ENCODE measurements at places on chromosomes 2 and 18.
A peak's percentile ranks its signal among the peaks of the same experiment; 100 is the strongest.

- DNase-seq = no peak
Measured at GRCh38 chr2:106061611-106062349, 132.3 kb downstream of the UXS1 start.

- peak; percentile 34 for DNase-seq
Measured at GRCh38 chr2:209821806-209822205, 50.2 kb downstream of the UNC80 start.

- peak; percentile 51 for DNase-seq
Measured at GRCh38 chr2:45843136-45843535, 191.7 kb downstream of the PRKCE start.

DNA sequence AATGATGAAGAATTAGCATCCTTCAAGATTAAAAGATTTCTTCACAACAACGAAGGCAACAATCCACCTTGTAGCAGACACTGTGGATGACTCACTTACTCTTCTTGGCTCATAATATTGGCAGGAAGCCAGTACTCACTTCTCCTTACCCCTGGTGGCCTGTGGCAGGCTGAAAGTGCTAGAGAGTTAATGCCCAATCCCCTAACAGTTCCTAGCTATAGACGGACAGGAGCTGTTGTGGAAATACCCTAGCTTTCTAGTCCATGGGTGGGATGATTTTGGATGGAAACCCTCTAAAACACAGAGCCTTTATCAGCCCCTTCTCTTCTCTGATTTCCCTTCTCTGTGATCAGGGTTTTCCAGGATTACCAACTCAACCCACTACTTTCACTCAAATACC is 128.6 kb upstream of the NYAP2 start:
- peak; percentile 92 for DNase-seq

DNA sequence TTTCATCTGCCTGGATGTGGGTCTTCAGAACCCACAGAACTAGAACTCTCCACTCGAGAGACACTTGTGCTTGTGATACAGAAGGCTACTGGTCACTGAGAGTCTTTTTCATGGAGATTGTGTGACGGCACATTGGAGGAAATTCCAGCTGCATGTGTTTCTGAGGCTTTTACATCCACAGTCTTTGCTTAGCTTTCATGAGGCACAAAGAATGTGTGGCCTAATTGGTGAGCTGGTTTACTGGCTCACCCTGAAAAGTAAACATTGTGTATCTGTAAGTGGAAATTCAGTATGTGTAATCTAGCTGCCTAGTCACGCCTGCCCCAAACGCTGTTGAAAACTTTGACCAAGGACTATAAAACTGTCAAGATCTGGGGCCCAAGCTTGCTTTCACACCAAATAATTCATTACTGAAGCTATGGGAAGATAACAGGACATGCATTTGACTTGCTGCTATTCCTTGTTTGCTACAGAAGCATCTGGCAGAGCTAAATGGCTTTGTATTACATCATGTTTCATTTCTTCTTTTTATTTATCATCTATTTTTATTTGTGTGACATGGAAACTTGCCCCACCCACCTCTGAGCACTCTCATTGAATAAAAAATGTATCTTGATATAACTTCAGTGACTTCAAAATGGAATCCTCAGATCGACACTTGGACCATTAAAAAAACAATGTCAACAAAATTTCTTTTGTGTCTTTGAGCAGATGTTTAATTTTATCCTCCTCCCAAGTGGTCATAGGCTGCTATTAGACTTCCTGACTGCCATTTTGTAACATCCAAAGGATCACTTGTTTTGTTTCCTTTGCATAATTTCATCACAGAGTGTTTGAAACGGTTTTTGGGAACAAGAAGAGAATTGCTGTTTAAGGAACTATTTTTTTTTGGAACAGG is 80.2 kb downstream of the EFEMP1 start:
- peak; percentile 53 for DNase-seq

- DNase-seq = no peak
Measured at GRCh38 chr2:200415455-200415854, 94.4 kb downstream of the KCTD18 start.

GRCh38 chr18:6327895-6328620 is 86.7 kb downstream of the L3MBTL4 start:
- no peak for DNase-seq

DNA sequence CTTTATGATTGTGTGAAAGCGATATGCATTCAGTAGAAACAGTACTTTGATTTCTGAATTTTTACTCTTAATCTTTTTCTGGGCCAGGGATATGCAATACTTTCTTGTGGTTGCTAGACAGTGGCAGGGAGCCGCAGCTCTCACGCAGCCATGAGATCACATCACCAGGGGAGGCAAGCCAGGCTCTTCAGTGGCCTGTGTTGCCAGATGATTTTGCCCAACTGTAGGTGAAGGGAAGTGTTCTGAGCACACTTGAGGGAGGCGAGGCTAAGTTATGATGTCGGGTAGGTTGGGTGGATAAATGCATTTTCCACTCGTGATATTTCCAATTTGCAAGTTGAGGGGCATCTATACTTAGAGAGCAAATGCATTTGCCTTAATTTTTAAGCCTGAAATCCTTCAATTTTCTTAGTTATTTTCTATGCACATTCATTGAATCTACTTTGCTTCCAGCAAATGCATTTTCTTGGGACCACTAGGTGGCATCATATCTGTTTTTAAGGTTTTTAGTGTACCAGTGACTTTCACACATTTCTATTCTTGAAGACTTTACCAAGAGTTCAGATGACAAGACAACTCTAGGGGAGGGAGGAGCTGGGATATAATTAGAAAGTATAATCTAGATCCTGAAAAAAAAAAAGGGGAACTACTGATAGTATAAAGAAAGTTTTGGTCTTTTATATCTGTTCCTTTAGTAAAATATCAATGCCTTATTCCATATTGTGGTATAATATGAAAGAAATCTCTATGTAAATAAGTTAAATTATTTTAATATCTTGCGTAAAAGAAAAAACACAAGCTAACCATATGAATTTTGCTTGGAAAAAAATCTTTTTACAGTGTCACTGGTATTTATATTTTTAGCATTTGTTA is 643.3 kb downstream of the SOCS6 start:
- no peak for DNase-seq

DNA sequence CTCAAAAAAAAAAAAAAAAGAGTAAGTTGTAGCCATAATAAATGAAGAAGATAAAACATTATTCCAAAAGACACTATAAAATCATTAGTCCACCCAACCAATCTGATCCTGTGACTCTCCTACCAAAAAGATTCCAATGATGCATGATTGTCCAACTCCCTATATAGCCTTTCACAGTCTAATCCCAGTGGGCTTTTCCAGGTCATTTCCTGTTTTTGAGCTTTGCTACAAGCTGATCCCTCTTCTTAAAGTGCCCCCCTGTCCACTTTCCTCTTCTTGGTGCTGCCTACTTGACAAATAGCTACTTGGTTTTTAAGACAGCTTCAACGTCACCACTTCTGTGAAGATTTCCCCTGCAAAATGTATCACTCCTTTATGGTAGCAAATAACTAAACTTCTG is 88.4 kb downstream of the SEMA4F start:
- DNase-seq = no peak

GRCh38 chr2:63819256-63819655 is 22.4 kb upstream of the UGP2 start:
- no peak for DNase-seq

GRCh38 chr2:160911258-160911657 is 249.0 kb upstream of the TANK start:
- no peak for DNase-seq

- peak; percentile 39 for DNase-seq
Measured at GRCh38 chr2:192029089-192029488, 165.6 kb downstream of the TMEFF2 start.

- DNase-seq = peak; percentile 24
Measured at GRCh38 chr2:109009920-109010610, 21.0 kb upstream of the EDAR start.

DNA sequence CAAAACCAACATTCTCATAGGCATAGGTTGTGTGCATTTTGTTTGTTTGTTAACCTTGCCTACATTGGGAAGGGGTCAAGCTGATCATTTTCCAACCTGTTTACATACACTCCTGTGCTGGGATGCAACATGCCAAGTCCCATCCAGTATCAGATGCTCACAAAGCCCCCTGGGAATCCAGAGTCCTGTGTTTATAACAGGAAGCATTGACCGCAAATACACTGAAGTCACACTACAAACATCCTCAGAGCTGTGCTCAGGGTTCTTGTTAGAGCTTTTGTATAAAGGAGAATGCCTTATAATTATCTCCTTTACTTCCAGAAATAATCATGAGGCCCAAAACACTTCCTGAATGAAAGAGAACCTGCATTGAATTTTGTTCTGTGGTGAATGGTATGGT is 488.7 kb upstream of the TCF4 start:
- DNase-seq = no peak

GRCh38 chr18:61245276-61245675 is 88.0 kb upstream of the CDH20 start:
- no peak for DNase-seq

DNA sequence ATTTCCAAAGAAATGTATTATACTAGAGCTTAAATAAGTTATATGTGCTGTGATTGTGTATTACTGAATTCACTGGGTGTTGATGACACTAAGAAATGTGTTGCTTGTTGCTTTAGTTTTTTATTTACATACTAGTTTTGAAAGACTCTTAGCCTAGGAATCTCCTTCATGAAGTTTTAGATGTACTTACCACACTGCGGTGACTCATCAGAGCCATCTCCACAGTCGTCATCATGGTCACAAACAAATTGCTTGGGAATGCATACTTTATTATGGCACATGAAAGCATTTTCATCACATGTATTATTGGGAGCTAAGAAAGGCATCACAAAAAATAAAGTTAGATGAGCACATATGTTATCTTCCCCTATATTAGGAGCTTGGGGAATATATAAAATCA is 1624.2 kb downstream of the LRP1B start:
- no peak for DNase-seq

GRCh38 chr18:42164556-42164955 is 209.5 kb downstream of the PIK3C3 start:
- no peak for DNase-seq

Measured in suppressor macrophage (primary cell).